ENCODE measurements at places on chromosomes 1 and 21. TPM values are rescaled to one million over a fixed set of nuclear protein-coding genes. Genes with fewer than 3 reads are reported as not detected.
A peak's percentile ranks its signal among the peaks of the same experiment; 100 is the strongest.

DNA sequence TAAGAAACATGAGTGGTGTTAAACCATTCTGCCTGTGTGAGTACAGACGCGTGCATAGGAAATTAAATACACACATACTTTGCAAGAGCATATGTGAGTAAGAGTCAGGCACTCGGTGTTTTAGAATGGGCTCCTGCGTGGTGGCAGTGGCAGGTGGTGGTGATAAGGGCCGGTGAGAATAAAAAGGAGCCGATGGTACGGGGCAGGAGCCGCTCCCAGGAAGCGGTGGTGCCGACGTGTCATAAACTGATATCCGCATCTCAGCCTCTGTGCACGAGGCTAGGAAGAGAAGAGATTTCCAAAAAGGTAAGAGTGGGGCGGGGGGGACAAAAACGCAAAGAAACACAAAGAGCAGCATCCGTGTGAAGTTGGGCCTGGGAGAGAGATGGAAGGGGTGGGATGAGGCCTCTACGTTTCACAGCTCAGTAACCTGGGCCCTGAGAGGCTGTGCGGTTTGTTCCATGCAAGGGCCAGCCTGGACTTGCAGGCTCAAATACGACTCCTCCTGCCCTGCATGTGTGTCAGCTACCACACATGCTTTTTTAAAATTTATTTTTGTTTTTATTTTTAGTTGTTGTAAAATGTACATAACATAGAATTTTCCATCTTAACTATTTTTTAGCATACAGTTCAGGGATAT is 127.7 kb upstream of the COL6A1 start:
- H3K4me3 ChIP-seq: no peak overlapping the region
- H3K36me3 ChIP-seq: peaks cover 2% of the 10 kb centered on the region
- no peak overlapping the region for H3K27ac ChIP-seq
- H3K4me1 ChIP-seq: peaks cover 6% of the 10 kb centered on the region
- no peaks in the 10 kb centered on the region for H3K27me3 ChIP-seq
- no peak for DNase-seq

Gene SPRR4
- total RNA-seq: not detected

DNA sequence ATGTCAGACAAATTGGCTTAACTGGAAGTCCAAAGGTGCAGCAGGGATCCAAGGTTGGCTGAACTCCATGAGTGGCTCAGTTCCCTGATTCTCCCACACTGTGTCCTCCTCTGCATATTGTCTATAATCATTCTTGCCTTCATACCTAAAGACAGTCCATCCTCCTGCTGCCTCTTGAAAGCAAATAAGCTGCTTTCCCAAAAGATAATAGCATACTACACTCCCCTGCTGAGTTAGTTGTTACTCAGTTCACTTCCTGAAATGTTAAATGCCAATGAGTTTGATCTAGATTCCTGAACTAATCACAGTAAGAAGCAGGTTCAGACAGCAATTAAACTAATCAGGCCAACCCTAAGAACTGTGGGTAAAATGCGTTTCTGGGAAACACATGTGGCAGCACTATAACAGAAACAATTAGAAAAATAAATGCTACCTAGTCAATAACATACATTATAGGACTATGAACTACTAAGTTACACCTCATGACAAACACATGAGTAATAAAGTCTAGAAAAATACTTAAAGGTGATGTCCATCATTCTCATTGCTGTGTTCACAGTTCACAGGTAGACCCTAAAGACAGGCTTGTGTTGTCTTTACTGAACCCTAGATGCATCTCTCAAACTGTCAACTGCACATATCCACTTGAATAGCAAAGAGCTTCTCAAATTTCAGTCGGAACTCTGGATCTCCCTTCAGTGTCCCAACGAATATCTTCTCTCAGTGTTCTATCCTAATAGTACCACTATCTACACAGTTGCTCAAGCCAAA is 50.8 kb upstream of the BOLA1 start:
- H3K27ac ChIP-seq: peak overlapping the region; percentile 93
- H3K4me3 ChIP-seq: peak overlapping the region; percentile 96
- DNase-seq: no peak
- H3K4me1 ChIP-seq: peaks cover 56% of the 10 kb centered on the region
- H3K36me3 ChIP-seq: peaks cover 10% of the 10 kb centered on the region

Gene BMP8A
- total RNA-seq: 0.38 TPM

DNA sequence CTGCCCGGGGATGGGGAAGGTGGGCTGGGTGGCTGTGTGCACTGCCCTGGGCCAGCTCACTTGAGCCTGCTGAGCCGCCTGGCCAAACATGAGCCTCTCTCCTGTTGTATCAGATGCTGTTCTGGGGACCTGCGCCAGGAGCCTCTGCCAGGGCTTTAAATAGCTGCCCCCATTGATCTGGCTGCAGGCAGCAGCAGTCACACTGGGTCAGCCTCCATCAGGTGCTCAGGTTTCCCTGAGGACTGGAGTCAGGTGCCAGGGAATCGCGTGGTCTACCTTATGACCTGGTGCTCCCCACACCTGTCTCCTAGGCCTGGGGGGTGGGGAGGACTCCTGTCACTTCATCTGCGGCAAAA is 700 bp upstream of the CCDC28B start:
- H3K27me3 ChIP-seq: no peaks in the 10 kb centered on the region
- peaks cover 2% of the 10 kb centered on the region for H3K36me3 ChIP-seq
- H3K4me3 ChIP-seq: peak overlapping the region; percentile 90
- DNase-seq: no peak
- H3K27ac ChIP-seq: no peak overlapping the region
- H3K4me1 ChIP-seq: peaks cover 78% of the 10 kb centered on the region

Gene KRTAP12-2
- total RNA-seq: not detected

Gene SLAMF9
- not detected for total RNA-seq

GRCh38 chr21:14591377-14591776 is 45.3 kb upstream of the SAMSN1 start:
- no peaks in the 10 kb centered on the region for H3K27me3 ChIP-seq
- H3K4me3 ChIP-seq: peak overlapping the region; percentile 7
- no peak for DNase-seq
- peaks cover 3% of the 10 kb centered on the region for H3K36me3 ChIP-seq
- peak overlapping the region; percentile 96 for H3K27ac ChIP-seq

DNA sequence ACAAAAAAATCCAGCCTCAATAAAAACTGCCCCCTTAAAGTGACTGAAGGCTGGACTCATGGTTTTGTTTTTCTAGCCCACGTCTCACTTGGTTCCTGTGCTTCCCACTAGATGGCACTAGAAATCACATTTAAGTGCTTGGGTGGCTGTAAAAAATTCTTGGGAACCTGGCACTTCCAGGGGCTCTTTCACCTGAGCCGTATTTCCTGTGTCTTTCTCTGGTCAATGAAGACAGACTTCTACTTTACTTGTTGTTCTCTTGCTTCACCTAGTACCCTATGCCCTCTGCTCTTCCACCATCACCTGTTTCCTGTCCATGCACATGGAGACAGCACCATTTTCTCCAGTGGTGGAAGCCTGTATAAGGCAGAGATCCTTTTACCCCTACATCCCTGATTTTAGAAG is 20.0 kb downstream of the METTL13 start:
- H3K36me3 ChIP-seq: peaks cover 4% of the 10 kb centered on the region
- no peak for DNase-seq
- no peaks in the 10 kb centered on the region for H3K27me3 ChIP-seq
- H3K4me3 ChIP-seq: no peak overlapping the region
- H3K27ac ChIP-seq: no peak overlapping the region

Gene CLDN17
- total RNA-seq: not detected

DNA sequence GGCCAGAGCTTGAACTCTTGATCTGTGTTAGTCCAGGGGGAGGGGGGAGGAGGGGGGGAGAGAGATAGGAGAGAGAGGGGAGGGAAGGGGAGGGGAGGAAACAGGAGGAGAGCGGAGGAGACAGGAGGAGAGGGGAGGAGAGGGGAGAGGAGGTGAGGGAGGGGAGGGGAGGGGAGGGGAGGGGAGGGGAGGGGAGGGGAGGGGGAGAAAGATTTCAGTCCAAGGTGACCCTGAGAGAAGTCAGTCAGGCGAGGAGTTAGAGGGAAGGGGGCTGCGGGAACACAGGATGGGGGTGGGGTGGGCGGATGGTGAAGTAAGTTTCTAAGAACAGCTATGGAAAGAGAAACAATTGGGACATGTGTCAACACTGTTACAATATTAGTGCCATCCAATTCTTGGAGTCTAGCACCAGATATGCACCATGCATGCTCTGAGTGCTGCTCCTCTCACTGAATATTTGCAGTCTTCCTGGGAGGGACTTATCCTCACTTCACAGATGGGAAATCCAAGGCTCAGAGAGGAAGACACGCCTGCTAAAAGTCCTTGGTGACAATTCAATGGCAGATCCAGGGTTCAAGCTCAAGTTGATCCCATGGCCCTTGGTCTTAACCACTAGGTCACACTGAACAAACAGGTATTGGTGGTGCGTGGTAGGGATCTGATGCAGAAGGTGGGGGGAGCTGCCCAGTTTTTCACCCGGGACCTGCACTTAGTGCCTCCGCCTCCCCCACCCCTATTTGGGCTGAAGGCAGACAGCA is 42.5 kb upstream of the ECE1 start:
- peaks cover 11% of the 10 kb centered on the region for H3K36me3 ChIP-seq
- no peak for DNase-seq

Gene ANGPTL1
- total RNA-seq: not detected

- H3K27me3 ChIP-seq: no peaks in the 10 kb centered on the region
- DNase-seq: peak; percentile 46
- H3K4me3 ChIP-seq: peak overlapping the region; percentile 64
- H3K27ac ChIP-seq: peak overlapping the region; percentile 86
- no peaks in the 10 kb centered on the region for H3K36me3 ChIP-seq
- peaks cover 7% of the 10 kb centered on the region for H3K4me1 ChIP-seq
These were observed 4.4 kb downstream of the NME7 start for GRCh38 chr1:169363046-169363730.

DNA sequence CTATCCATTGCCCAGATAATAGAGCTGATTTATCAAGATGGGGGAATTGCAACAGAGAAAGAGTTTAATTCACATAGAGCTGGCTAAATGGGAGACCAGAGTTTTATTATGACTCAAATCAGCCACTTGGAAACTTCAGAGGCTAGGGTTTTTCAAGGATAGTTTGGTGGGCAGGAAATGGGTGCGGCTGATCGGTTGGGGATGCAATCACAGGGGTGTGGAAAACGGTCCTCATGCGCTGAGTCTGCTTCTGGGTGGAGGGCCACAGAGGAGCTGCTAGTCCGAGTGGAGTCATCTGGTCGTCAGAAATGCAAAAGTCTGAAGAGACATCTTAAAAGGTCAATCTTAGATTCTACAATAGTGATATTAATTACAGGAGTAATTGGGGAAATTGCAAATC is 32.0 kb upstream of the FAM89A start:
- DNase-seq: no peak
- no peak overlapping the region for H3K4me3 ChIP-seq
- H3K27me3 ChIP-seq: peaks cover under 1% of the 10 kb centered on the region
- no peak overlapping the region for H3K27ac ChIP-seq

- no peak overlapping the region for H3K4me3 ChIP-seq
- DNase-seq: no peak
- H3K36me3 ChIP-seq: no peaks in the 10 kb centered on the region
- peaks cover 4% of the 10 kb centered on the region for H3K4me1 ChIP-seq
These were observed 170.2 kb downstream of the TNR start for GRCh38 chr1:175572932-175573868.

Gene LYPD8
- total RNA-seq: not detected

DNA sequence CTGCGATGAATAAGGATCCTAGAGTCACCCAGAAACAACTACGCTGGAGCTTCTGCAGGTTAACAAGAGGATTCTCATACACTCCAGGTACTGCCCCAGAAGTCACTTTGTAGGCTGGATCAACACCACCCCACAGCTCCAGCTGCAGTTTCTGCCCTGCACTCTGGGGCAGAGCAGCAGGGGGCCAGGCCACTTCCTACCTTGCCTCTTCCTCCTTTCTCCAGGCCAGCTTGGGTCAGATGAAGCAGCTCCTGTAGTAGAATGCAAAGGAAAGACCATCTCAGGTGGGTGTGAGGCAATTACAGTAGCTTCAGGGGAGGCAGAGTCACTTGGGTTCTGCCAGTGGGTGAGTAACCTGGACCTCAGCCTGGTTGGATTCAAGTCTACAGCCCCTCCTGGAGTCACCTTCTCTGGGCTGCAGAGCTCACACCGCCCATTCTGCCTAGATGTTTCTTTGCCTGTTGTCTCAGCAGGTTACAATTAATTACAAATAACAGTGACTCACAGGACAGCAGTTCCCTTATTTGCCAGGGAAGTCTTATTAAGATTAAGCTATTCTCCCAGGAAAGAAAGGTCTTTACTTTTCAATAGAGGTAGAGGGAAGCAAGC is 24.4 kb upstream of the BCAR3 start:
- H3K4me1 ChIP-seq: peaks cover 44% of the 10 kb centered on the region
- no peak overlapping the region for H3K4me3 ChIP-seq
- H3K27me3 ChIP-seq: peaks cover 17% of the 10 kb centered on the region
- no peaks in the 10 kb centered on the region for H3K36me3 ChIP-seq

- H3K4me1 ChIP-seq: no peaks in the 10 kb centered on the region
- H3K4me3 ChIP-seq: no peak overlapping the region
- no peak for DNase-seq
- no peaks in the 10 kb centered on the region for H3K36me3 ChIP-seq
- H3K27ac ChIP-seq: no peak overlapping the region
These were observed 2.0 kb downstream of the KRTAP10-6 start for GRCh38 chr21:44590311-44590721.

Gene HCRTR1
- not detected for total RNA-seq

GRCh38 chr1:89631816-89632656 is 884 bp upstream of the LRRC8C start:
- no peak for DNase-seq
- H3K27ac ChIP-seq: peak overlapping the region; percentile 96
- H3K36me3 ChIP-seq: peaks cover 6% of the 10 kb centered on the region
- H3K27me3 ChIP-seq: no peaks in the 10 kb centered on the region

GRCh38 chr21:37368541-37369279 is 2.1 kb downstream of the DYRK1A start:
- H3K27ac ChIP-seq: peak overlapping the region; percentile 94
- H3K27me3 ChIP-seq: no peaks in the 10 kb centered on the region
- peaks cover 2% of the 10 kb centered on the region for H3K36me3 ChIP-seq
- H3K4me1 ChIP-seq: peaks cover 63% of the 10 kb centered on the region
- H3K4me3 ChIP-seq: peak overlapping the region; percentile 91

DNA sequence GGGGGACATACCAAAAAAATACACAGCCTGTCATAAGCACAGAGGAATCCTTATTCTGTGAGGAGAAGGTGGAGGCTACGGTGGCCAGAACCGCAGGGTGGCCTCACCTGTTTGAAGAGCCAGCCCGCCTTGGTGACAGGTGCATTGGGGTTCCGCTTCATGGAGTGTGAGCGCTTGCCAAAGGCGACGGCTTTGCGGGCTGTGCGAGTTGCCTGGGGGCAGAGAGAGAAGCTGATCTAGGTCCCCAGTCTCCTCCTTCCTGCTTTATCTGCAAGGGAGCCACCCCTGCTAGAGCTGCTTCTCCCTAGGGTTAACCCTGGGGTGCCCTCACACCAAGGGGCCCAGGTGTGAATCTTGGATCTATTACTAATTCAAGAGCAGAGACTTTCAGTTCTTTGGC is 54.3 kb upstream of the GOLT1A start:
- no peaks in the 10 kb centered on the region for H3K36me3 ChIP-seq
- no peak overlapping the region for H3K4me3 ChIP-seq
- H3K27me3 ChIP-seq: peaks cover 8% of the 10 kb centered on the region

DNA sequence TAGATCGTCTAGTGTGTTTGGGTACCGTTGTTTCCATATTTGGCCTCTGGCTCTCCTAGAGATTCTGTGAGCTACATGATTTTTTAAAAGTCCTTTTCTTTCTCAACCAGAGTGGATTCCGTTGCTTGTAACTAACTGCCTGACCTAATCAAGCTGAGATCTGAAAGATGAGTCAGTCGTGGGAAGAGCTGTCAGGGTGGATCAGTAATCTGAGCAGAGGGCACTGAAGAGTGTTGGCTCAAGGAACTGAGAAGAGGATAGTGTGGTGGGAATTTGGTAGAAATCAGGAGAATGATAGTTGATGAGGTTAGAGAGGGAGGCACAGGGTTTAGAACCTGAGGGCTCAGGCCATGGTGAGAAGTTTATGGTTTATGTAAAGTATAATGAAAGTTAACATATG is 52.2 kb downstream of the TRAF5 start:
- peaks cover 61% of the 10 kb centered on the region for H3K4me1 ChIP-seq
- DNase-seq: no peak
- peak overlapping the region; percentile 0 for H3K27ac ChIP-seq
- peaks cover 13% of the 10 kb centered on the region for H3K36me3 ChIP-seq
- peak overlapping the region; percentile 0 for H3K4me3 ChIP-seq
